ENCODE measurements at places on chromosomes 4 and X.

DNA sequence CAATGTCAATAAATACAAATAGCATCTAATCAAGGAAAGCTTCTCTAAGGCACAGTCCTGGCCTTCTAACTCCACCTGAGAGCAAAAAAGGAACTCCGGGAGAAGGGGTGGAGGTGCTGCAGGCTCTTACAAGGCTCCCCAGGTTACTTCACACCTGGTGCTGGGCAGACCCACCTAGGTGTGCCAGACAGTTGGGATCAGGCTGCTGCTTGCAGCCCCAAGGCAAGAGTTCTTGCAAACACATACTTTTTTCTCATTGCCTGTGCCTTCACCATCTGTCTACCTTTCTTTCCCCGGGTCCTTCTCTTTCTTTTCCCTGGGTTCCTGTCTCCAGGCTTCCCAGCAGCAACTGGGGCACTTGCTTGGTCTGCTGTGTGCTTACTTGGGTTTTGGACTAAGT, 81.4 kb upstream of the STIM2 start:
- no peak for DNase-seq

GRCh38 chrX:124086411-124086810, 124.9 kb downstream of the STAG2 start:
- DNase-seq, result no peak

DNA sequence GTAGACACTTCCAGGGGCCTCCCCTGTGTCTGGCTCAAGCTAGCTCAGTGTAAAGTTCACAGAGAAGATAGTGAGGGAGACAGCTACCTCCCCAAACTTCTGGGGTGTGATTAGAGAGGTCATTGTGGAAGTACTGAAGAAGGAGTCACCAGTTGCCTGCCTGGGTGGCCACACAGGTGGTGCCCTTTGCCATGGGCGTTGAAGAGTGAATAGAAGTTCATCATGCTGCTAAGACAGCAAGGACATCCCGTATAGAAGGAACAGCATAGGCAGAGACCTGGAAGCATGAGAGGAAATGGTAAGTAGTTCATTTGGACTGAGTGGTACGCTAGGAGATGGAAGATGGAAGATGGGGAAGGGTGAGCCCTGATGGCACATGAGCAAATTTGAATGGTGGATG, 110.1 kb downstream of the PJA1 start:
- no peak for DNase-seq

DNA sequence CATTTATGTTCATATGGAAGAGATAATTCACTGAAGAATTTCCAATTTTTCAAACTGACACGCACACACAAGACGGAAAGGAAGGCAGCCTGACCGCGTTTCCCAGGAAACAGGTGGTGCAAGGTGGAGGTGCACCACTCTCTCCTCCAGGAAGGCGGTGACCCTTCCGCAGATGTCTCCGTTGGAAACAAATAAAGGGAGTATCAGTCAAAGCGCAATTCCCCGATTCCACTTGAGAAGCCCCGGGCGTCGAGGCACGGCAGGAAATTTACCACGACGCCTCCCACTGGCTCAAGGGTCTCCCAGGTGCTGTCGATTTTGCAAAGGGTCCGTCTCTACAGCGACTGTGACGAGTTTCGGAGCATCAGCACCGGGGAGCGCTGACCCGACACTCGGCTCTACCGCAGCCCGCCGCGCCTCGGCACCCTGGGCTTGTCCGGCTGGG, 770 bp upstream of the TIGD2 start:
- DNase-seq, result no peak

GRCh38 chr4:124104101-124104500, 608.4 kb downstream of the ANKRD50 start:
- DNase-seq, result no peak

GRCh38 chr4:170088716-170089115, 1.0 kb downstream of the AADAT start:
- no peak for DNase-seq

- DNase-seq, result peak; percentile 33
Observed at GRCh38 chr4:6332042-6332668, 62.5 kb downstream of the WFS1 start.

DNA sequence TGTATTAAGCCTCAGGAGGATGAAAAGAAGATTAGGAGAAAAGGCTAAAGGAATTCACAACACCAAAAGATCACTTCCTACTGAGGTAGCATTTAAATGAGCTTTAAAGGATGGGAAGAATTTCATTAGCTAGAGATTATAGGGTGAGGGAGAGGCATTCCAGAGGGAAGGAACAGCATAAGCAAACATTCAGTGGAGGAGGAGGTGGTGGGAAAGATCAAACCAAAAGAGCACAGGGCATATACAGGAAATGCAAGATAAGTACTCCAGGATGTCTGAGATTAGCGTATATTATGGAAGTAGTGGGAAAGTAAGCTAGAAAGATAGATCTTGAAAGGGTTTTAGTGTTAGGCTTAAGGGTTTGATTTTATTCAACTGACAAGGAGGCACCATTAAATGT, 84.8 kb downstream of the COL4A6 start:
- no peak for DNase-seq

DNA sequence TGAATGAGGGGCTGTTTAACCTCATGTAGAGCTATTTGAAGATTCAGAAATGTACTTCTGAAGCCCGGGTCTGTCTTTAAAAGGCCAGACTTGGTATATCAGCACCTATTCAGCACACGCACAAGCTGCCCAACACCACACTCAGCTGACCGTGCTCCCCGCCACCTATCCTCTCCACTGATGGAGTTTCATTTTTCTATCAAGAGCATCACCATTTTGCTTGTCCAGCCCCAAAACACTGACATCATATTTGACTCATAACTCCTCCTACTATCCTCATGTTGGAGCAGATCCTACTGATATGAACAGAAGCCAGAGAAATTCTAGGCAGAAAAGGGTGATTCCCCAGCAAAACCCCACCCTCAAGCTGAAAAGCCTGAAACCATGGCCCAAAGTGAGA, 100.3 kb downstream of the SORBS2 start:
- peak; percentile 88 for DNase-seq

- peak; percentile 73 for DNase-seq
Observed at GRCh38 chrX:136030303-136031191, 45.3 kb downstream of the SLC9A6 start.

GRCh38 chr4:84583876-84584380, 1.0 kb downstream of the CDS1 start:
- DNase-seq, result no peak

DNA sequence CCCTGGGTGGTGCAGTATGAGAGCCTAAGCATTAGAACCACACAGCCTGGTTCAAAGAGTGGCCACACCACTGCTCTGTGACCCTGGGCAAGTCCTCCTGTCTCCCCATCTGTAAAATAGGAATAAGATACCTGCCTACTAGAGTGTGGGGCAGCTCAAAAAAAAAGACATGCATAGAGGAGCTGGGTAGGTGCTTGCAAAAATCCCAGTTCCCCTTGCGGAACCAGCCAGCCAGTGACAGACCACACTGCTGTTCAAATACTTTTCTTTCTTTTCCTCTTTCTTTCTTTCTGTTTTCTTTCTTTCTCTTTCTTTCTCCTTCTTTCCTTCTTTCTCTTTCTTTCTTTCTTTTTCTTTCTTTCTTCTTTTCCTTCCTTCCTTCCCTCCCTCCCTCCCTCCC, 63.0 kb upstream of the TRIM2 start:
- DNase-seq, result no peak

- DNase-seq, result no peak
Observed at GRCh38 chr4:85812776-85813175, 337.8 kb downstream of the ARHGAP24 start.

DNA sequence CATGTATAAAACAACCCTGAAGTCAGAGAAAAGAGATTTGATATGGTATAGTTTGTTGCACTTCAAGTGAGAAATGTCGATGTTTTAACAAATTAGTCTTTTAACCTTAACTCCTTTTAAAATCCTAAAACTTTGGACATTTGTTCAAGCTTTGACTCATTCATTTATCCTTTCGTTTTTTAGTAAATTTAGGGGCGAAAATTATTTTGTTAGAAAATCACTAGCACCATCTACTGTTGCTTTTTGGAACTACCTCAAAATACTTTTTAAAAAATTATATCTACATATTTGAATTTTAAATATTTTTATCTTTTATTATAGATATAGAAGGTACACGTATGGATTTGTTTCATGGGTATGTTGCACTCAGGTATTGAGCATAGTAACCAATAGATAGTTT, 165.1 kb upstream of the POF1B start:
- peak; percentile 0 for DNase-seq

GRCh38 chrX:44961817-44962607, 89.0 kb downstream of the KDM6A start:
- no peak for DNase-seq

DNA sequence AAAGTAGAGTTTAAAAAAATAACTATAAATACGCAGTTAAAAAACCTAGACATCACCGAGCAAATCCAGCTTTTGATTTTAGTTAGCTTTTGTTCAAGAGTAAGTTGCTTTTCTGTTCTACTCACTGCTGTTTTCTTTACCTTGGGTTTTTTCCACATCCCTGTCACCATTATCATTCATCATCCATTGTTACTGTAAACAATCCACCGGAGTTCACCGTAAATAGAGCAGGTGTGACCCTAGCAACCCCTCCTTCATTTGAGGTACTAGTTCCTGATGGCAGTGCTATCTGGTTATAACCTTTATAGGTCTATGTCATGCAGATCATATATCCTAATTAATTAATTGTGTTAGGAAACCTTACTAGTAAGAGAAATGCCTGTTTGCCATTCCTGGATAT, 43.0 kb upstream of the TEX13D start:
- DNase-seq, result no peak

- peak; percentile 2 for DNase-seq
Observed at GRCh38 chr4:135354876-135355275, 1153.3 kb upstream of the PABPC4L start.

Data from cardiac fibroblast (primary cell).